ENCODE measurements at places on chromosomes 12 and 14.

GRCh38 chr14:53716578-53716977 lies 240.0 kb downstream of the BMP4 start:
- no peak for DNase-seq

DNA sequence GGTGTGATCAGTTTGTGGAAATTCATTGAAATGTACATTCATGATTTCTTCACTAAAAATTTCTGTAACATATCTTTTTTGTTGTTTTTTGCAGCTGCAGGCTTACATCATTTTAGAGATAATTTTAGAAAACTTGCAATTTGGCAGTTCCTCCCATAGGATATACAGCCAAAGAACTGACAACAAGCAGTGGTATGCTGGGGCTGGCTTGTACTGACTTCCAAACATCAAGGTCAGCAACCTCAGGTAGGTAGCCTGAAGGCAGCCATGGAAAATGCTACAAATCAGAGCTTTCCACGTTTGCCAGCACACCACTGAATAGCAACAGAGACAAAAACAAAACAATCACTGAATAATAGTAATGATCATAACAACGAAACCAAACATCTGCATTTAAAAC lies 21.2 kb downstream of the TRIM9 start:
- no peak for DNase-seq

DNA sequence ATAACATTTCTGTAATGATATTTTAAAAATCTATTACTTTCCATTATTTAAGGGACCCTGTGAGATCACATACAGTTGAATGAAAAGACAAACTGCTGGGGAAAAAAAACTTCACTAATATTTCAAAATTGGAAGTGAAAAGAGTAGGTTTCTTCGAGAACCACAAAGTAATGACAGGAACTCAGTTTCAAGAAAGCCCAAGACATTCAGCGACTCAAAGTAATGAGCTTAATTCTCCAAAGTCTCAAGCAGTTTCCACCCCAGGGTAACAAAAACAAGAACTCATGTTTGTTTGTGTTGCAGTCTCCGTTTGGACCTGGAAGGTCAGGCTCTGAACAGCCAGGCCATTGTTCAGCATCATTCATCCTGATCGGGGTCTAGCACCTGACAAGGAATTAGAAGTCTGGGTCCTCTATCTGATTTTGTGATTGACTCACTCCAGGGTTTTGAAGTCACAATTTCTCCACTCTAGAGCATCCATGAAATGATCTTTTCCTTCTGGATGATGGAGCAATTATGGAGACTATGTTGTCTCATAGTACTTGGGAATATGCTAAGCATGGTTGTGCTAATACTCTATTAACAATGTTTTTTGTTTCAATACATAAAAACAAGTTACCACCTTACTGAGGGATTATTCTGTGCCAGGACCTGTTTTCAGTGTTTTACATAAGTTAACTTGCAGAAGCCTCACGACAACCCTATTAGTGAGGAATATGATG lies 126.9 kb downstream of the SLC25A21 start:
- DNase-seq: no peak

GRCh38 chr14:55547650-55548315 lies 32.2 kb upstream of the KTN1 start:
- no peak for DNase-seq

DNA sequence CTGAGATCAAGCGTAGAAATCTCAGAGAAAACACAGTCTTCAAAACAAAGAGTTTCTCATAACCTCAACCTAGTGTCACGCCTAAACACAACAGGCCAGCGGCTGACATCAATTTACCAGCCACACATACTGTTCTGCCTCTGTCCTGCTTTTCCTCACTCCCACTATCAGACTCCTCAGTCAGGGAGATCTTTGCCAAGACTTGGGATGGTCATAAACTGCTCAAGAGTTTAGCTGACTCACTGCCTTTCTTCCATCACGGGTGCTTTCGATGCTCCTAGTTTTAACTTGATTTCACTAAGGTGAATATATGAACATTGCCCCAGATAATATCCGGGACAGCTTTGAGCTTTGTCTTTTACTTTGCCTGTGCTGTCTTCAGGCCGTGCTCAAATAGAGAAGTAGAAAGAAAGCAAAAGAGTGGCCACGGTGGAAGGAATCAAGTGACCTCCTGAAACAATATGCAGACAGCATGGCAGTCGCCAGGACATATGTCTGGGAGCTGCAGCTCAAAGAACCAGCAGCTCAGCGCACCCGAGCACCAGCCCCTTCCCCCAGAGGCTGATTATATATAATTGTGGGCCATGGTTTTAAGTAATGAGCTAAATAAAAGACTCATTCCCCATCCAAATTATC lies 12.1 kb downstream of the MDM1 start:
- DNase-seq: peak; percentile 51

DNA sequence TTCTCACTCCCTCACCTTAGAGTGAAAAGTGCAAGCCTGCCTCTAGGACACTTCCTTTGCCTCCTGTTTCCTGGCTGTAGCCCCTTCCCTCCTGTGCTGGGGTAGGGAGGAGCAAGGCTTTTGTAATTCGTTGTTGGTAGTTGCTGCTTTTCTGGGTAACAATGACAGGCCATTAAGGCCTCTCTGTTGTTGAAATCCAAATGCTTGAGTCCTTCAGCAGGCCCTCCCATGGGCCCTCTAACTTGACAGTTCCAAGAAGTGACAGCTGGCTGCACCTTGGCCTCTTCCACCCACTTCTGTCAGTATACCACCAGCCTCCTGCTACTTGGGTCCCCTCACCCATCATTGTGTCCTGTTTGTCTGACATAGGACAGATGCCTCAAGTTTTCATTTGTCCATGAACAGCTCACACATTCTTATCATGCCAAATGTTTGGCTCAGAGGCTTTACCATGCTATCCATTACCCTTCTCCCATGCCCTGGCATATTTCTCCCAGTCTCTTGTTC lies 103.7 kb upstream of the PDE3A start:
- no peak for DNase-seq

DNA sequence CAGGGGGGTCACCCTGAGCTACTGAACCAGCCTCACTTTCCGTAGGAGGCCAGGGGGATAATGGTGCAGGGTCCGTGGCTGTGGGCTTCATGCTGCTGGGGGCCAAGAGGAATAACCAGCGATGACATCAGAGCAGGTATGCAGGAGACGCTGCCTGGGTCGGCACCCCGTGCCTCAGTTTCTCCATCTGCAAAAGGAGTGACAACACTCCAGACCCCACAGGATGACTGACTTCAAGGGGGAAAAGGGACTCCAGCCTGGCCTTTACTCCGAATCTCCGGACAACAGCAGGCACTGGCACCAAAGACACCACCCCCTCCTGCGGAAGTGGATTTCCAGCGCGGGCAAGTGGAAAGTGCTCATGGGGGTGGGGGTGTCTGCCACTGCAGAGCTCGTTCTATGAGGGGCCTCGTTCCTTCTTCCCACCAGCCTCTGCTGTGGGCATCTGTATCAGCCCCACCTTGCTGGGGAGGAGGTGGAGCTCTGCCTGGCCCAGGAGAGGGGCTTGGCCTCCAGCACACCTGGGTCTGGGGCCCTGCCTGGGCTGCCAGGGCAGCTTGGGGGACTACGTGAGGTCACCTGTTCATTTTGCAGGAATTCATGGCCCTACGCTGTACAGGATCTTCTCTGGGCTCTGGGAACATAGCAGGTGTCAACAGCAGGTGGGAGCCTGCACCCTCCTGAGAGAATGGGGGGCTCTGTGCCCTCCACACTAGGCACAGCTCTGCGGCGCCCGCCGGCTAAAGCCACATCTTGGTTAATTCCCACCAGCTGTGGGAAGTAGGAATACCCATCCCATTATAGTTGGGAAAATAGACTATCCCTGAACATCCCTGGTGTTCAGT lies 216.6 kb upstream of the C14orf180 start:
- DNase-seq: no peak

GRCh38 chr12:53951577-53952334 lies 2.9 kb upstream of the HOXC12 start:
- DNase-seq: no peak

GRCh38 chr14:104968153-104968527 lies 10.0 kb downstream of the AHNAK2 start:
- peak; percentile 65 for DNase-seq

DNA sequence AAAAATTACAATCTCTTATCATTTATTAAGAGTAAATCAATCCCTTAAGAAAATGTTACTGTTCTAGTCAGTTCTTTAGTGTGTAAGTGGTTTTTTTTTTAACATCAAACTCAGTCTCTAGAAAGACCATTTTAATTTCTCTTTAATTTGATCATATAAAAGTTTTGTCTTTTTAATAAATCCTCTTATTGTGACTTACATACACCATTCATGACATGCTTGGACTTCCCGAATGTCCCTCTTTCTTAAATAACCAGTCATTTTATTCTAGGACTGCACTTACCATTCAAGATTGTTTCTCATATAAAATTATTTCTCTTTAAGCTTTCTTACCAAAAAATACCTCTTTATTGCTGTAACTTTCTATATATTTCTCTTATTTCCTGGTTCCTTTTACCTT lies 60.8 kb upstream of the EVL start:
- DNase-seq: peak; percentile 29

GRCh38 chr12:113208041-113208934 lies 13.0 kb upstream of the TPCN1 start:
- peak; percentile 34 for DNase-seq

DNA sequence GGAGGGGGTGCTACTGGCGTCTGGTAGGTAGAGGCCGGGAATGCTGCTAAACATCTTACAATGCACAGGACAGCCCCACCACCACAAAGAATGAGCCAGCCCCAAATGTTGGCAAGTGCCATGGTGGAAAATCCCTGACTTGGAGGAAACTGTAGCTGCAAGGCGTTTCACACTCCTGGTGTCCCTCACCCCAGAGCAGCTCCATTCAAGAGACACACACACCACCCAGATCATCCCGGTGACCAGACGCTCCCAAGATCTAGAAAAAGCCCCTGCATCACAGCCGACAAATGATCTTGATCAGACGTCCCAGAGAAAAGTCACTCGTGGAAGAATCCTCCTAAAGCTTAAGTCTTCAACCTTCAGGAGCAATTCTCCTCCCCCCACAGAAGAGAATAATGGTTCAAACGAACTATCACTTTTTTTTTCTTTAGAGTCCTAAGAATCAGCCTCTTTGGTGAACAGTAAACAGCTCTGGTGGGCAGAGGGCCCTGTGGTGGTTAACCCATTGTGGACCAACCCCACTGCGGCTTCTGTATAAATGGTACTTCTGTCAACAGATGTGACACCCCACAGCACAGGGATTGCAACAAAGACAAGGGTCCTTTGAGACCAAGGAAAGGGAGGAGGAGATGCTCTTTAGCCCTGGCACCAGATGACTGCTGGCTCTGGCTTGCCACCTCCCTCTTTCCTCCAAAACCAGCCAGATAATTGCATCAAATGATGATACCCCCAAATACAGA lies 2.7 kb downstream of the GLTP start:
- no peak for DNase-seq

DNA sequence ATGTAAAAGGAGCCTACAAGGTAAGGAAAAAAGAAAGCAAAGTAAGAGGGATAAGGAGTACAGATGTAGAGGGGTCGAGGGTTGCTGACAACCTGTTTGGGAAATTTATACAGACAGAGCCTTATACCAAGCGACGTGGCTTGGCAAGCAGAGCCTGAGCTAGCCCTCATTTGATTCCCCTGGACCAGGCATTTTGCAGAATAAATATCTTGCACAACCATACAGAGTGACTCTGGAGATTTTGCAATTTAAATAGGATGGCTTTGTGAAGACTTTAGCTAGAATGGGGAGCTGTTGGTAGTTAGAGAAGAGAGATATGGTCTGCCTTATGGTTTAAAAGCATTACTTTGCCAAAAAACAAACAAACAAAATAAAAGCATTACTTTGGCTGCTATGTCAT lies 11.1 kb upstream of the ANO6 start:
- no peak for DNase-seq

GRCh38 chr12:112179916-112180315 lies 54.6 kb downstream of the TRAFD1 start:
- DNase-seq: no peak

GRCh38 chr12:52057638-52058576 lies 6.7 kb downstream of the NR4A1 start:
- DNase-seq: no peak

GRCh38 chr14:79332504-79333197 lies 878.7 kb downstream of the DIO2 start:
- DNase-seq: peak; percentile 22

GRCh38 chr12:101490286-101490920 lies 15.3 kb downstream of the SPIC start:
- no peak for DNase-seq

DNA sequence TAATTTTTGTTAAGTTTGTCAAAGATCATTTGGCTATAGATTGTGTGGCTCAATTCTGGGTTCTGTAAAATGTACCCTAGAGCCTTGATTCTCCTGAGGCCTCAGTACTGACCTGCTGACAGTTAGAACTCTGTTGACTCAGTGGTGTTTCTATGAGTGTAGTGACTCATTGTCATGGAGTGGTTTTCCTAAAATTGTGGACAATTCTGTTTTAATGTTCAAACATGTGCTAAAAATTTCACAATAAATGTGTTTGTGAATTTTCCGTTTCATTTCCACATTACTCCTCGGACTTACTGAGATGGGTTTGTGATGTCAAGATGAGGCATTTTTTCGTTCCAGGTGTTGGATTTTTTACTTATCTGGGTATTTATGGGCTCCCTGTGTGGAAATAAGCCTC lies 695.9 kb downstream of the TMEM121 start:
- DNase-seq: no peak

DNA sequence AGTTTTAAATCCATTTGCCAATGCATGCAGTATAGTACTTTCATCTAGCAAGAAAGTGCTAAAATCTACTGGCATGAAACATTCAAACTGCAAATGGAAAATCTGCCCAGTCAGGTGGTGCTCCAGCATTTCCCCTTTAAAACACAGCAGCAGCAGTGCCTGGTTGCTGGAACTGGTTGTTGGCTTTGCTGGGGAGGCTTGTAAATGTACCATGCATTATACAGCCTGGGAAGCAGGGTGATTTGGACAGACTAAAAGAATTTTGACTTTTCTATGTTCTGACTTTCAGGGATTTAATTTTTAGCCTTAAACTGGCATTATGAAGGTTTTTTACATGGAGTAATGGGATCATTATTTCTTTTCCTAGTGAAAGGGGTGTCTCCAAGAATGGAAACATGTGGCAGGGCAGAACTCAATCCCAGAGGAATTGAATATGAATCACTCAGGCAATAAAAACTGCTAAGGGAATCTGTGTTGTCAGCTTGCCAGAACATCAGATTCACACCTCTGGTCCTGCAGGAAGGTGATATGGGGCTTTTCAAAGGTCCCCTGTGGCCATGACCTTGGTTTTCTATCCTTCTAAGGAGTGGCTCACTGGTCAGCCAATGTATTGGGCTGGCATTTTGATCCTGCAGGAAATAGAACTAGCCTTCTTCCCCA lies 9.0 kb upstream of the PAX9 start:
- DNase-seq: no peak

- DNase-seq: peak; percentile 28
Observed at GRCh38 chr14:61033855-61034254, 52.8 kb downstream of the SLC38A6 start.

DNA sequence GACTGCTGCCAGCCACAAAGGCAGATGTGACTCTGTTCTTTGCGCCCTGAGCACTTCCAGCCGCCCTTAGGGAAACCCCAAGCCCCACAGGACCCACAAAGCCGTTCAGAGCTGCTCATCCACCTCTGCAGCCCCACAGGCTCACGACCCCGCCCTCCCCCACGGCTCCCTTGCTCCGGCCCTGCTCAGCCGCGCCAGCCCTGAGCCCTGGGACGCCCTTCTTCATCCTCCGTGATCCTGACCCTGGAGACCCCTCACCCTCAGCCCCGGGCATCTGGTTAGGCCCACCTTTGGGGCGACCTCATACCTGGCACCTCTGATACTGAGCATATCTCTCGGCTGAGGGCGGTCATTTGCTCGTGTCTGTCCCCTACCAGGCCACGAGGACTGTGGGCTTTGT lies 125.8 kb upstream of the EVL start:
- DNase-seq: no peak

GRCh38 chr14:21039585-21040369 lies 2.4 kb upstream of the RNASE7 start:
- peak; percentile 67 for DNase-seq
